ENCODE measurements at places on chromosomes 11 and 22.

DNA sequence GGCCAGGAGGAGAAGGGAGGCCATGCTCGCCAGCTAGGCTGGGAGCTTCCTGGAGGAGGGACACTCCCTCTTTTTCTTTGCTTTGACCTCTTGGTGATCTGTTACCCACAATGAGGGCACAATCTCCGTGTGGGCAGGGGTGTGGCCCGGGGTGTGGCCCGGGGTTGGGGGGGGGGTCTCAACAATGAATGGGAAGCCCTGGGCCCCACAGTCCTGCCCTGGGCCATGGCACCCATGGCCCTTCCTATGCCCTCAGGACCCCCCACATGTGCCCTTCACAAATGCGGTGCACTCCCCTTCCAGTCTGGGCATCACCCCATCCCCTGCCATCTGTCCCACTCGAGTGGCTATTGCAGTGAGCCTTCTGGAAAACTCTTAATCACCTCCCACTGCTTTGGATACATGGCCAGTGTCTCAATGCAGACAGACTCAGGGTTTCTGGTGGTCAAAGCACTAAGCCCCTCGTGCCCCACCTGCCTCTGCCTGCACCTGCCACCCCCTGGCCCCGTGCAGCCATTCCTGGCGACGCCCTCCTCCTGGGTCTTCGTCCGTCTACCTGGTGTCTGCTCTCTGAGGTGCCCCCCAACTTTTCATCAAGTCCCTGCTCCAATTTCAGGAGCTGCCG lies 611.3 kb downstream of the TBC1D22A start:
- DNase-seq: no peak
- H3K27ac ChIP-seq: no peak overlapping the region
- H3K27me3 ChIP-seq: no peaks in the 10 kb centered on the region
- H3K4me1 ChIP-seq: no peaks in the 10 kb centered on the region
- H3K36me3 ChIP-seq: peaks cover 5% of the 10 kb centered on the region

DNA sequence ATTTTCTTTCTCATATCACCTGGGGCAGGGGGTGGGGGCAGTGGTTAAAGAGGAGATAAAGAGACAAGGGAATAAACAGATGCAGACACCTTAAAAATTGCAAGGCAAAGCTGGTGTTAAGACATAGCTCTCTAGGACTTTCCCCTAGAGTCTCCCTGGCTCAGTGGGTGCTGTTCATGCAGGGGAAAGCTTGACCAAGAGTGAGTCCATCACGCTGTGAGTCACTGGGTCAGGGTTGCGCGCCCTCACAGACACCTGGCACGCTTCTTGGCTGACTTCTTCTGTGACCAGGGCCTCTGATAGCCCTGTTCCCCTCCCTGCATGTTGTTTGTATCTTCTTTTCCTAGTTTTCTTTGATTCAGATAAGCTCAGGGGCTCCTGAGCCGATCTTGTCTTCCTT lies 31.9 kb downstream of the COMMD9 start:
- no peaks in the 10 kb centered on the region for H3K4me1 ChIP-seq
- H3K27ac ChIP-seq: no peak overlapping the region
- H3K27me3 ChIP-seq: peaks cover 47% of the 10 kb centered on the region

- peaks cover 81% of the 10 kb centered on the region for H3K27me3 ChIP-seq
- peaks cover 24% of the 10 kb centered on the region for H3K4me1 ChIP-seq
- H3K4me3 ChIP-seq: peak overlapping the region; percentile 75
- DNase-seq: no peak
- H3K27ac ChIP-seq: no peak overlapping the region
- peaks cover 8% of the 10 kb centered on the region for H3K36me3 ChIP-seq
These were observed 1.0 kb upstream of the C11orf96 start for GRCh38 chr11:43941257-43941994.

DNA sequence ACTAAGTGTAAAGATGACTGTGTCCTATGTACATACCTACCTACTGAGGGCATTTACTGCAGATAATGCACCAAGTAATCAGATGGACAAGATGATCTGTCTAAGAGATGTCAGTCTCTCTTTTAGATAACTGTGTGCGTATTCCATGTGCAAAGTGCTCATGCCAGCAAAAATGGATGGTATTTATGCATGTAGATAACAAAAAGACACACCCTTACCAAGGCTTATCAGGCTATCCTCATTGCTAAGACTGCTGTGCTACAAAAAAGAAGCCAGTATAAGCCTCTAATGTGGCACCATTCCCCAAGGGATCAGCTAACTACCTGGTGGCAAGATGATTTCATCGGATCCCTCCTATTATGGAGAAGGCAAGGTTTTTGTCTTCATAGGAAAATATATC lies 34.3 kb upstream of the CD44 start:
- H3K36me3 ChIP-seq: no peaks in the 10 kb centered on the region
- no peak overlapping the region for H3K4me3 ChIP-seq
- H3K4me1 ChIP-seq: peaks cover 31% of the 10 kb centered on the region
- DNase-seq: no peak

- peak within 1 kb of the TSS; percentile 42 for H3K27ac ChIP-seq
- H3K4me1 ChIP-seq: peaks cover 4% of the 10 kb centered on the region
- no peaks in the 10 kb centered on the region for H3K27me3 ChIP-seq
- peak; percentile 63 for DNase-seq
These were observed at the start of gene PLAAT3 for GRCh38 chr11:63614136-63614671. PLAAT3 (minus strand) TSS chr11:63614433; CDS start chr11:63614014, 419 bp downstream.

- H3K4me1 ChIP-seq: peaks cover 7% of the 10 kb centered on the region
- no peak overlapping the region for H3K27ac ChIP-seq
- peaks cover 16% of the 10 kb centered on the region for H3K27me3 ChIP-seq
These were observed 8.8 kb upstream of the DNAL4 start for GRCh38 chr22:38802671-38803121.
